ENCODE measurements at places on chromosomes 6 and 20. TPM values are rescaled to one million over a fixed set of nuclear protein-coding genes. Genes with fewer than 3 reads are reported as not detected.

Gene GPR6
- 0.05 TPM for polyA plus RNA-seq

Gene GPX5
- polyA plus RNA-seq = 0.05 TPM

Gene MLN
- polyA plus RNA-seq = 8.7 TPM

Gene PROKR2
- not detected for polyA plus RNA-seq

Gene WFDC2
- polyA plus RNA-seq = 48.4 TPM

Gene VGLL2
- polyA plus RNA-seq = 0.07 TPM

Gene RAET1L
- polyA plus RNA-seq = 3.1 TPM

Gene SRMS
- 0.05 TPM for polyA plus RNA-seq

Gene IRF4
- 7.5 TPM for polyA plus RNA-seq

Gene HCRTR2
- polyA plus RNA-seq = 0.07 TPM

DNA sequence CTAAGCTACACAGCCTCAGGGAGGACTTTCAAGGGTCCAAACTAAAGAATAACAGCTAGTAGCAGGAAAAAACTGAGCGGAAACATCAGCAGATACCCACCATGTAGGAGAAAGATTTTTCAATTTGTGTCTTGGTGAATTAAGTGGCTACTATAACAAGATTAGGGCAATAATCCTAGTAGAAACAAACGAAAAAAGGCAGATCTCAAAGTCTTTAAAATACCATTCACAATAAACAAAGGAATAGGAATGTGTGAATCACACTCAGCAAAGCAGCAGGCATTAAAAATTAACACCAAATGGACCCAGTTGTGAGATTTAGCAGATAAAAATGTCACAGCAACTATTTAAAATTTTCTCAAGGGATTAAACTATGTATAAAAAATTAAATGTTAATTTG is 761.2 kb downstream of the TENT5A start:
- DNase-seq = no peak

GRCh38 chr6:6577735-6578134 is 10.8 kb upstream of the LY86 start:
- no peak for DNase-seq

DNA sequence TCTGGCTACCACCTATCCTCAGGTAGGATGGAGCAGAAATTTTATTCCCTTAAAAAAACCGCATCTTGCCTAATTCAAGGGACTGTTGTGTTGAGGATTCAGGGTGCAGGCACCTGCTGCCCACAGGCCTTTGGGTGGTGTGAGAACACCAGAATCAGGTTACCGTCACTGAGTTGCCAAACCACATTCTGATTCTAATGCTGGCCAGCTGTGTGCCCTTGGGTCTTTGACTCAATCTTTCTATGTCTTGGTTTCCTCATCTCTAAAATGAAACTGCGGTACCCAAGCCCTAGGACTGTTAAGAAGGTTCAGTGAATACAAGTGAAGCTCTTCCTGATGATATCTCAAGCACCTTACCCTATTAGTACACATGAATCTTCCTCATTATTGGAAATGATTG is 827.3 kb downstream of the DHX35 start:
- DNase-seq = no peak

DNA sequence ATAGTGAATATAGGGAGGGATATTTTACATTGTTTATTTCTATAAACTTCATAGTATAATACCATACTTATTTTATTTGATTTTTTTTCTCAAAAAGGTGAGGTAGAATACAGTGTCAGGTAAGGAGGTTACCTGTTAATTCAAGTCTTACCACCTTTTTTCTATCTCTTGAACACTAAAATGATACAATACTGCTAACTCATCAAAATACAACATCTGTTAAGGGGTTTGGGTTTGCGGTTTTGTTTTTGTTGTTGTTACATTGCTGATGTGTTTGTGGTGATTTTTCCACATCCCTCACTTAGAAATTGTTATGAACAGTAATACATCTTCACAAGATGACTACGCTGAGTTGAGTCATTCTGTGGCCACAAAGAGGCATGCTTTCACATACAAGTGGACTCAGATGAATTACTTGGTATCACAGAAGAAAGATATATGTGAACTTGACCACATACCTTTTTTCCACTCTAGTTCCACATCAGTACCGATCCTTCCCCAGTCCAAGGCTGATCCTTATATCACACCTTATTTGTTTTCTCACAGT is 139.4 kb upstream of the ID4 start:
- no peak for DNase-seq

- no peak for DNase-seq
These were observed 18.8 kb upstream of the EZR start for GRCh38 chr6:158837684-158838625.

- DNase-seq = no peak
These were observed 18.1 kb upstream of the CEBPB start for GRCh38 chr20:50172347-50173013.

DNA sequence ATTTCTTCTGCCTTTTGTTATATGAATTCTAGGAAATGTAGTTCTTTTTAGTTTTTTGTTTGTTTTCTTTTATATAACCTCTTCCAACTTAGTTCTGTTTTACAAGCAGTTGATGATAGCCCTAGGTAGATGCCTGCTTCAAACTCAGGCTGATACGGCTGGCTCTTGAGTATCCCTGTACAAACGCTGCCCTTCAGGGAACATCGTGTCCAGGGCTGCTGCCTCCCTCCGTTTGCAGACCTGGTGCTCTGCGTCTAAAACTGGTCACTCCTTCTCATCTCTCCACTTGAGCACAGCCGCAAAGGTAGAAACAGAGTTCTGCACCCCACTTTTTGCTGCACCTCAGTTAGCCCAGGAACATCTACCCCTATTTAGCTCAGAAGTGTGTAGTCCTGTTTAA is 310.1 kb downstream of the PRL start:
- DNase-seq = no peak

DNA sequence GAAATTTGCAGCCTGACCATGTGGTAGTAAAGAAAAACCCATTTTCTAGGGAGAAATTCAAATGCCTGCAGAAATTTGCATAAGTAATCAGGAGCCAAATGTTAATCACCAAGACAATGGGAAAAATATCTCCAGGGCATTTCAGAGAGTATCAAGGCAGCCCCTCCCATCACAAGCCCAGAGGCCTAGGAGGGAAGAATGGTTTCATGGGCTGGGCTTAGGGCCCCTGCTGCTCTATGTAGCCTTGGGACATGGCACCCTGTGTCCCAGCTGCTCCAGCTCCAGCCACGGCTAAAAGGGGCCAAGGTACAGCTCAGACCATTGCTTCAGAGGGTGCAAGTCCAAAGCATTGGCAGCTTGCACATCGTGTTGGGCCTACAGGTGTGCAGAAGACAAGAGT is 117.2 kb upstream of the RALGAPA2 start:
- DNase-seq = no peak

GRCh38 chr20:24694157-24694726 is 224.8 kb downstream of the SYNDIG1 start:
- no peak for DNase-seq

All from thymus (tissue), 14 donors.